ENCODE measurements at places on chromosomes 4 and X.

- DNase-seq = no peak
These were observed 26.6 kb upstream of the MAN2B2 start for GRCh38 chr4:6548201-6548881.

DNA sequence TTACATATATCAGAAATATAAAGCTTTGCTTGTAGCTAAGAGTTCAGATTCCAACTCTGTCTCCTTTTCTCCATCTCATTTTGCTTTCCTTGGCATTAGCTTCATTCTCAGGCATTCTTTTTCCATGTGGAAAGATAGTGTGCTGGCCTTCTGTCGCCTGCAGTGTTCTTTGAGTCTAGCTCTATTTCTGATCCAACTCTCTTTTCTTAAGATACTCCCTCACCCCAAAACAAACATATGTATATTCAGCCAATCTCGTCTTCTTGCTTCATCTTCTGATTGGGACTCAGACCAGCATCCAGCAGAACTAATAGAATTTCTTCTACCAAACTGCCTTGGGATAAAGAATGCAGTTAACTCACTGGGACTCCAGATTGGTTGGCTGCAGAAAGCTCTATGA is 532.2 kb downstream of the MID1IP1 start:
- no peak for DNase-seq

GRCh38 chr4:155612074-155612473 is 54.6 kb upstream of the GUCY1A1 start:
- DNase-seq = no peak

DNA sequence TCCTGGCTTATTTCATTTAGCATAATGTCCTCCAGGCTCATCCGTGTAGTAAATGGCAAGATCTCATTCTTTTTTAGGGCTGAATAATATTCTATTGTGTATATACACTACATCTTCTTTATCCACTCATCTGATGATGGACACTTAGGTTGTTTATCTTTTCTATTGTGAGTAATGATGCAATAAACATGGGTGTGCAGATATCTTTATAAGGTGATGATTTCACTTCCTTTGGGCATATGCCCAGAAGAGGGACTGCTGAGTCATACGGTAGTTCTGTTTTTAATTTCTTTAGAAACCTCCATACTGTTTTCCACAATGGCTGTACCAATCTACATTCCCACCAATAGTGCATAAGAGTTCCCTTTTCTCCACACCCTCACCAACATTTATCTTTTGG is 317.6 kb upstream of the CNKSR2 start:
- DNase-seq = no peak

Measured in stimulated activated CD8-positive, alpha-beta memory T cell treated with anti-CD3 and anti-CD28 coated beads, Interleukin-4, amount 100 ng/mL, for 4 hours (primary cell).